ENCODE measurements at places on chromosomes 7 and 10.
A peak's percentile ranks its signal among the peaks of the same experiment; 100 is the strongest.

DNA sequence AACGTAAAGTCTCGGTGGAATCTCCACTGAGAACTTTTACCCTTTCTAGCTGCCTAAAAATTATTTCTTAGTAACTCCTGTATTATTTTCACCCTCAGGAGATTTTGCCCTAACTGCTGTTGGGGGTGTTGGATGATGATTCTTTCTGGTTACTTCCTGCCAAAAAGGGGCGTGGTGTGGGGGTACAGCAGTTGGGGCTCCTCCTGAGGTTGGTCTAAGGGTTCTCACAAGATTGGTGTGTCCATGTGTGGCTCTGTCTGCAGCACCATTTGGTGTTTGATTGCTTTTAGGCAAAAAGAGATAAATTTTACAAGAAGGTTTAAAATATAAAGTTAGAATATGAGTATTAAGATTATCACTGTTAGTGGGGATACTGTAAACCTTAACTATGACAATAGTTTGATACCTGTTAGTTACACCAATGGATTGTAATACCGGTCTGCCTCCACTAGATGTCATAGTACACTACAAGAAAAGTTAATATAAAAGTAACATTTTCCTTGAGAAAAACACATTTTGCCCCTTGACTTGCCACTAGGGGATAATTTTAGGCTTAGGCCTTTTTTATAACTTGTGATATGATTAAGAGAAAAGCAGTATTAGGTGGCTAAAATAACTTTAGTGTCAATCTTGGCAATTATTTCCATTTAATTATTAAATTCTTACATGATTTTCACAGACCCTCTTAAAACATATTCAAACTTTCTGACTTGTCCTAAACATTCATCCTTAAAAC lies 928.7 kb downstream of the IPMK start:
- DNase-seq, result peak; percentile 13

GRCh38 chr10:93926613-93927012 lies 32.8 kb downstream of the SLC35G1 start:
- no peak for DNase-seq

GRCh38 chr7:5463031-5463430 lies 39.4 kb upstream of the TNRC18 start:
- no peak for DNase-seq

DNA sequence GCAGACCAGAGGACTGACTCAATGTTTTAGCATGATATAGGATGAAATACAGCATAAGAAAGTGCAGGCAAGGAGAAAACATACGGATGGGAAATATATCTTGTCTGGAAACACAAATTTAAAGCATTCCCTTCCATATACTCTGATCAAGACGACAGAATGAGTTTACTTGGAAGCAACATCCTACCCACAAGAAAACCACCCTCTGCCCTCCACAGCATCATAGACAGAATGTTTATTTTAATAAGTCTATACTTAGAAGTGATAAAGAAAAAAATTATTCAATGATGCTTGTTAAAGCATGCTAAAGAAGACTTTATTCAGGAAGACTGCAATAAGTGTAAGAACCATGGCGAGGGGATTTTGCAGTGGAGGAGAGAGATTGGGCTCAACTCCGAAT lies 32.4 kb upstream of the HIBADH start:
- DNase-seq, result no peak

DNA sequence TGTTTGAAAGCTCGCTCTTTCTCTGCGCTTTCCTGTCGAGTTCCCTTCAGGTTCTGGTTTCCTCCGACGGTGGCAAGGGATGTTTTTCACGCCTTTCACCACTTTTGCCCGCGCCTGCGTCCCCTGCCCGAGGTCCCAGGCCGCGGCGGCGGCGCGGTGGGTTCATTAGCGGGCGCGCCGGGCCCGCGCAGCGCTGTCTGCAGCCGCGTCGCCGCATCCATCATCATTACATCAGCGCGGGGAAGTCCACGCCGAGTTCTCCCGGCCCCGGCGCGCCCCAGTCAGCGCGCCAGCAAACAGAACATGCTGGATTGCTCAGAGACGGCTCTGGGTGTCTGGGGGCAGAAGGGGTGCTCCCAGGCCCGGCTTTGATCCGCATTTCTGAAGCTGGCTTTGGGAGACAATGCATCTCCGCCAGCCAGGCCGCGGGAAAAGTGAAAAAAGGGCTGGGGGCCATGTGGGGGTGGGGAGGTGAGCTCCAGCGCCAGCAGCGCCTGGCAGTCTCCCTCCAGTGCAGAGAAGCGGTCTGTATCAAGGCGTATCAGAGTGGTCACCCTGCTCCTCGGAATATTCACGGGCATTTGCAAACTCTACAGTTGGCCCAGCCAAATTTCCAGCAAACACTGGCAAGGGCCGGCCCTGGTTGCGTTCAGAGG lies 8.9 kb downstream of the GLI3 start:
- DNase-seq, result no peak

- DNase-seq, result no peak
Measured at GRCh38 chr7:63057265-63057664, 941.4 kb upstream of the ZNF722 start.

DNA sequence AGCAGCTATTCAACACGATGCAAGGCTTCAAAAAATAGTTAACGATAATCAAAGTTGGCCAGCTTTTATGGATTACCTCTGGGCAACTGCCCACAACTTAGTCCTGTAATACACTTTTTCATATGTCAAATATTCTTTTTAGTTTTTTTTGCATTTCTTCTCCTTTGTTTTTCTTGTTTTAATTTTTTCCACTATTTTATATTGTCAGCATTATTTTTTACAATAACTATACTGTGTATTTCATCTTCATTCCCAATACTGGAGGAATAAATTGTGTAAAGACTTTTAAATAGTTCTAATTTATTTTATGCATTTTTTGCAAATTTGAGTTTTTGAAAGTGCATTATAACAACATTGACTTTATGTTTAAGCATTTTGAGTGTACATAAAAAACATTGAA lies 18.5 kb upstream of the CTAGE4 start:
- DNase-seq, result no peak

DNA sequence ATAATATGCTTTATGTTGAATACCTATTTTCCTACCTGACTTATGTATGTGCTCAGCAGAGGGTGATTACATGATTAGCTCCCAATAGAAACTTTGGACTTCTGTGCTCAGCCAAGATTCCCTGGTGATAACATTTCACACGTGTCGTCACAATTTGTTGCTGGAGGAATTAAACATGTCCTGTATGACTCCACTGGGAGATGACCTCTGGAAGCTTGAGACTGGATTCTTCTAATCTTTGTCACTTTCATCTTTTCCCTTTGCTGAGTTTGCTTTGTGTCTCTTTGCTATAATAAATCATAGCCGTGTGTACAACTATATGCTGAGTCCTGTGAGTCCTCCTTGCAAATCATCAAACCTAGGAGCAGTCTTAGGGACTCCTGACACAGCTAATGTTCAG lies 120.9 kb upstream of the LRRTM3 start:
- no peak for DNase-seq

DNA sequence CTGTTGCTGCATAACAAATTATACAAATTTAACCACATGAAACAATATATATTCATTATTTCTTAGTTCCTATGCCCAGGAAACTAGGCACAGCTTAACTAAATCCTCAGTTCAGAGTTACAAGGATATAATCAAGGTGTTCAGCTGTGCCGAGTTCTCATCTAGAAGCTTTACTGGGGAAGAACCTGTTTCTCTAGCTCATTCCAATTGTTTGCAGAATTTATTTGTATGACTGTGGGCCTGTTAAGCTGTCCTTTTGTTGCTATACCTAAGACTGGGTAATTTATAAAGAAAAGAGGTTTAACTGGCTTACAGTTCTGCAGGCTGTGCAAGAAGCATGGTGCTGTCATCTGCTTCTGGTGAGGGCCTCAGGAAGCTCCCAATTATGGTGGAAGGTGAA lies 21.8 kb upstream of the MDFIC start:
- DNase-seq, result no peak

GRCh38 chr7:74405191-74405898 lies 48.4 kb upstream of the GTF2IRD1 start:
- DNase-seq, result peak; percentile 41

- no peak for DNase-seq
Measured at GRCh38 chr7:18538554-18539250, 43.2 kb downstream of the HDAC9 start.

GRCh38 chr7:20269726-20270125 lies 52.5 kb upstream of the MACC1 start:
- DNase-seq, result no peak

DNA sequence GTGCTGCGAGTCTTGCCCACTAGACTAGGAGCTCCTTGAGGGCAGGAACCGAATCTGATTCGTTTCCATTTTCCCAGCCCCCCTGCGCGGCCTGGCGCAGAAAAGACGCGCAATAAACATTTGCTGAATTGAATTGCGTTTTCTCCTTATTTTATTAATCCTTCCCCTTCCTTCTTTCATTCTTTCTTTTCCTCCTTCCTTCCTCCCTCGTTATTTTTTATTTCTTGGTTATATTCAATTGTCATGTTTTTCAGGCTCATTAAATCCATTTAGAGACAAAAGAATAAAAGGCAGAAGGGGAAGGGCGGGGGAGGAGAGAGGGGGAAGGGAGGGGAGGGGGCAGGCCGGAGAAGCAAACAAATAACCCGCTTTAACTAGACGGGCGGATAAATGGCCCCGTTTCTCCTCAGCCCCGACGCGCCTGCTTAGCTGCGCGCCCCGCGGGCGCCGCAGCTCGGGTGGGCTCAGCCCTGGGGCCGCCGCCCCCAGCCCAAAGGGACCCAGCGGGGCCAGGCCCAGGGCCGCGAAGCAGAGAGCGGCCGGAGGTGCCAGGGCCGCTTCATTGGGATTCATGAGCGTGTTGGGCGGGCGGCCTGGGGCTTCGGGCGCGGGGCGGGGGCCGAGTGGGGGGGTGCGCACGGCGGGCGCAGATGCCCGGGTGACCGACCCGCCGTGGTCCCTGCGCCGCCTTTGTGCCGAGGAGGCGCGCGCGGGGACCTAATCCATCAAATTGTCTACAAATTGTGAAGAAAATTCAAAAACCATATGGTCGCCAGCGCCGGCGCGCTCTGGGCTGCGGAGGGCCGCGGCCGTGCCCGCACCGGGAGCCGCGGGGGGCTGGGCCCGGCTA lies 5.0 kb downstream of the LBX1 start:
- DNase-seq, result no peak

DNA sequence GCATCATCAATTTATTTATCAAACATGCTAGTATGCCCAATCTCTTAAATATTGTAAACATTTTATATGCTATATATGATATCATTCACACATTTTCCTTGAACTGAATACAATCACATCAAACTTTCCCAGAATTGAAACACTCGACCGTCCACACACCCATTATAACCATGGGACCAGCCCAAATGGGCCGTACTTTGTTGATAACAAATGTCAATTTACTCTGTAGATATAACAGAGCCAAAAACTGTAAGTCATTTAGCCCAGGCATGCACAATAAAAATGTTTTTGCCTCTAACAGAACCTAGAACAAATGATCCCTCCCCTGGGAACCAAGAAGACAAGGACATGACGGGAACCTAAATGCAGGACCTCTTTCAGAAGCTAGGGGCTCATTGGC lies 683 bp upstream of the ANKRD22 start:
- DNase-seq, result no peak

GRCh38 chr7:77205706-77206105 lies 6.1 kb upstream of the FGL2 start:
- no peak for DNase-seq

DNA sequence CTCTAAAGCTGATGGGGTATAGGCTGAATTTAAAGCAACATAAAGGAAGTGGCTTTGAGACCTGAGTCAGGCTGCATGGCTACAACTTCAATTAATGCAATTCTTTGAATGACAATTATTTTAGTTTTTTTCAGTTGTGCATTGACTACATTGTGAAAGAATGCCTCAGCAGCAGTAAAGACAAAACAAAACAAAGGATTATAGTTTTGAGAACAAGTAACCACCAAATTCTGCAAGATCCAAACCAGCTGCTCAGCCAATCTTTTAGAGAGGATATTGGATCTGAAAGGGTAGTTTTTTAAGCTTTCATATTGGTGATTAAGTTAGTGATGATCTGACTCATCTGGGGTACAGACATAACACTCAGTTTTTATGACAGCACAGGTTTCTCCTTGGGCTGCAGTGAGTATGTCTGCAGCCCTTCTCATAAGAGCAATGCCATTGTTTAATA lies 40.6 kb upstream of the ABCA13 start:
- no peak for DNase-seq

DNA sequence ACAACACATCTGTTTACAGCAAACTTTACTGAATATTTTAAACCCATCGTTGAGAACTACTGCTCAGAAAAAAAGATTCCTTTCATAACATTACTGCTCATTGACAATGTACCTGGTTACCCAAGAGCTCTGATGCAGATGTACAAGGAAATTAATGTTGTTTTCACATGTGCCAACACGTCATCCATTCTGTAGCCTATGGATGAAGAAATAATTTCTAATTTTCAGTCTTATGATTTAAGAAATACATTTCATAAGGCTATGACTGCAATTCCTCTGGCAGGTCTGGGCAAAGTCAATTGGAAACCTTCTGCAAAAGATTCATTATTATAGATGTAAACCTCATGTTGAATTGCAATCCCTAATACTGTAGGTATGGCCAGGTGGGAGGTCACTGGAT lies 16.7 kb upstream of the CNNM1 start:
- DNase-seq, result no peak

DNA sequence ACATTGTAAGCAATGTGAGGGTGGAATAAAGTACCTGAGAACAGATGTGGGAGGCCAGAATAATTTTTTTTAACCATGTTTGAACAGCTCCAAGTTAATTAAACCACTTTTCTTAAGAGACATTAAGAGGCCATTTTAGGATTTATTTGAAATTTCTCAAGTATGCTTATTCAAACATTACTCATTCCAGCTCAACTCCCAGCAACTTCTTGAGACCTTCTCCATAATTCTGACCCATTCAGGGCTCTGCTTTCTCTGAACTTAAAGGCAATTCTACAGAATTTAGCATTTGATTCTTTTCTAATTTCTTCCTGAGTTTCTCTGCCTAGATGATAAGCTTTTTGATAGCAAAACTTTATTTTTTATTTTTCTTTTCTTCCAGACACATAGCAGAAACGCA lies 314.5 kb downstream of the CAMK1D start:
- no peak for DNase-seq

DNA sequence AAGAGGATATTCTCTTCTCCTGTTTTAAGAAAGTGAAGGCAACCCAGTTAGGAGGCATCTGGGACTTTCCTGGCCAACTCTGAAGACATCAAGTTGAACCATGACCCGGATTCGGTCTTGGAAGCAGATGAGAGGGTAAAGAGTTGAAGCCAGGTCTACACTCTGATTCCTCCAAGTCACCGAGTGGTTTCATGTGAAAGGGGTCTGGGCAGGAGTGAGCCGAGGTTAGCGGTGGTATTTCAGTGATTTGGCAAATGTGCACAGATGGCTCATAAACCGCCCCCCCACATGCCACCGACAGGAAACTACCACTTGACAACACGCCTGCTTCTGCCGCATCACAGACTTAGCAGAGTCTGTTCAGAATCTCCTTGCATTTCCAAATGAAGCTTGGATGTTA lies 11.4 kb upstream of the REPIN1 start:
- DNase-seq, result peak; percentile 95

- no peak for DNase-seq
Measured at GRCh38 chr10:124157271-124157681, 63.9 kb upstream of the CHST15 start.

- DNase-seq, result no peak
Measured at GRCh38 chr10:65618126-65618525, 1307.7 kb upstream of the LRRTM3 start.

GRCh38 chr10:35885076-35885475 lies 243.0 kb upstream of the FZD8 start:
- DNase-seq, result no peak
